ENCODE measurements at places on chromosomes 2 and 18. TPM values are rescaled to one million over a fixed set of nuclear protein-coding genes. Genes with fewer than 3 reads are reported as not detected.

DNA sequence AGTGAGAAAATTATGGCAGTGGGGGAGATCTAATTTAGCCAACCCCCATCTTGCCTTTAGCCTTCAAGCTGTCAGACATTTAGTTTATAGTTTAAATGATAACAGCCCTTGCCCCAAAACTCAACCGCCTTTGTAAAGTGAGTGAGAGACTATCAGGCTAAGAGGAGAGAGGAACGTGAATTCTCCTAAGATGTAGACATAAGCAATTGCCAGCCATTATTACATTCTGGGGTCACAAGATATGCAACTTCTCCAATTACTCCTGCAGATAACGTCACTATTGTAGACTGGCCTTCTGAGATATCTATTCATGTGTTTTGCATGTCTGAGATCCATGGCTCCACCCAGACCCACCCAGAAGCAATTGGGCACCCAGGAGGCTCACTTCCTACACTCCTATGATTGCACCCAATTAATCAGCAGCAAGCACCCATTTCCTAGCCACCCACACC lies 307.3 kb downstream of the NBAS start:
- DNase-seq, result no peak

GRCh38 chr18:63158676-63159291 lies 160.8 kb downstream of the BCL2 start:
- no peak for DNase-seq

The MAL gene
- total RNA-seq, result 1.3 TPM

DNA sequence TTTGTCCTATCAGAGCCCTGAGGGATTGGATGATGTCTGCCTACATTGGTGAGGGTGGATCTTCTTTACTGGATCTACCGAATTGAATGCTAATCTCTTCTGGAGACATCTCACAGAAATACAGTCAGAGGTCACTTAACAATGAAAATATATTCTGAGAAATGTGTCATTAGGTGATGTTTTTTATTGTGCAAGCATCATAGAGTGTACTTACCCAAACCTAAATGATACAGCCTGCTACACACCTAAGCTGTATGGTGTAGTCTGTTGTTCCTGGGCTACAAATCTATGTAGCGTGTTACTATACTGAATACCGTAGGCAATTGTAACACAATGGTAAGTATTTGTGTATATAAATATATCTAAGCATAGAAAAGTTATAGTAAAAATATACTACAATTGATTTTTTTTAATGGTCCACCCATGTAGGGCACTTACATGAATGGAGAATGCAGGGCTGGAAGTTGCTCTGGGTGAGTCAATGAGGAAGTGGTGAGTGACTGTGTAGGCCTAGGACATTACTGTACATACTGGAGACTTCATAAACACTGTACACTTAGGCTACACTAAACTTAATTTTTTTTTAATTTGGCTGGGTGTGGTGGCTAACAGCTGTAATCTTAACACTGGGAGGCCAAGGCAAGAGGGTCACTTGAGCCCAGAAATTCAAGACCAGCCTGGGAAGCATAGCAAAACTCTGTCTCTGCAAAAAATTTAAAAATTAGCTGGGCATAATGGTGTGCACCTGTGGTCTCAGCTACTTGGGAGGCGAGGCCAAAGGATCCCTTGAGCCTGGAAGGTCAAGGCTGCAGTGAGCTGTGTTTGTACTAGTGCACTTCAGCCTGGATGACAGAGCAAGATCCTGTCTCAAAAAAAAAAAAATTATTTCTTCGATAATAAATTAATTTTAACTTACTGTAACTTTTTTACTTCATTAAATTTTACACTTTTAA lies 226.3 kb upstream of the UBE2E3 start:
- no peak for DNase-seq

The LHCGR gene
- total RNA-seq, result not detected

The SIGLEC15 gene
- total RNA-seq, result 0.23 TPM

- no peak for DNase-seq
These were observed 39.4 kb downstream of the EDAR start for GRCh38 chr2:108949316-108950239.

The FMNL2 gene
- total RNA-seq, result 33.6 TPM

GRCh38 chr2:26043862-26044696 lies 10.2 kb downstream of the RAB10 start:
- no peak for DNase-seq

GRCh38 chr2:119289093-119289492 lies 65.5 kb downstream of the STEAP3 start:
- no peak for DNase-seq

GRCh38 chr2:71615767-71616730 lies 162.7 kb downstream of the DYSF start:
- no peak for DNase-seq

- no peak for DNase-seq
These were observed 69.2 kb upstream of the DYNAP start for GRCh38 chr18:54521846-54522245.

- DNase-seq, result no peak
These were observed 20.3 kb downstream of the CFAP210 start for GRCh38 chr2:169673921-169674320.

The RNF181 gene
- 156 TPM for total RNA-seq

- no peak for DNase-seq
These were observed 104.8 kb upstream of the WDR75 start for GRCh38 chr2:189336276-189336975.

- no peak for DNase-seq
These were observed 6.4 kb downstream of the ITGA4 start for GRCh38 chr2:181463588-181463987.

The DYSF gene
- 0.31 TPM for total RNA-seq

GRCh38 chr2:236631856-236632291 lies 62.2 kb downstream of the ACKR3 start:
- no peak for DNase-seq

GRCh38 chr18:24764766-24765165 lies 304.3 kb downstream of the HRH4 start:
- no peak for DNase-seq

- peak; percentile 15 for DNase-seq
These were observed 62.6 kb downstream of the NFATC1 start for GRCh38 chr18:79458131-79458838.

DNA sequence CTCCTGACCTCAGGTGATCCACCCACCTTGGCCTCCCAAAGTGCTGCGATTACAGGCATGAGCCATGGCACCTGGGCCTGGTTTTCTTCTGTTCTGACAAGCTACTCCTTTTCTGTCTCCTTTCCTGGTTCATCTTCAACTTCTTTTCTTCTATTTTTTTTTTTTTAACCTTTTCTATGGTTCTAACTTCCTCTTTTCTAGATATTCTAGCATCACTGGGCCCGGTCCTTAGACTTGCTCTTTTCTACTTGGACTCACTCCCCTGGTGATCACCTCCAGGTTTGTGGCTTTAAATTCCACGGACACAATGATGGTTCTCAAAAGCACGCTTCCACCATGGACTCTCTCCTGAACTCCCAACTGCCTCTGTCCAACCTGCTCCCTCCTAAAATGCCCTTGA lies 2.0 kb downstream of the EIF2AK2 start:
- DNase-seq, result no peak

- DNase-seq, result no peak
These were observed 40.3 kb downstream of the TCF4 start for GRCh38 chr18:55547705-55548056.

- no peak for DNase-seq
These were observed 156.3 kb upstream of the SLC1A4 start for GRCh38 chr2:64832936-64833335.

Data from Panc1 (cell line).